Retina (tissue), 1 donor: ENCODE measurements at places on chromosomes 11 and 22.
A peak's percentile ranks its signal among the peaks of the same experiment; 100 is the strongest.

GRCh38 chr11:47980907-47981621, 705 bp downstream of the PTPRJ start:
- peak; percentile 79 for DNase-seq

- no peak for DNase-seq
Observed at GRCh38 chr22:49764127-49764581, 63.5 kb downstream of the BRD1 start.

DNA sequence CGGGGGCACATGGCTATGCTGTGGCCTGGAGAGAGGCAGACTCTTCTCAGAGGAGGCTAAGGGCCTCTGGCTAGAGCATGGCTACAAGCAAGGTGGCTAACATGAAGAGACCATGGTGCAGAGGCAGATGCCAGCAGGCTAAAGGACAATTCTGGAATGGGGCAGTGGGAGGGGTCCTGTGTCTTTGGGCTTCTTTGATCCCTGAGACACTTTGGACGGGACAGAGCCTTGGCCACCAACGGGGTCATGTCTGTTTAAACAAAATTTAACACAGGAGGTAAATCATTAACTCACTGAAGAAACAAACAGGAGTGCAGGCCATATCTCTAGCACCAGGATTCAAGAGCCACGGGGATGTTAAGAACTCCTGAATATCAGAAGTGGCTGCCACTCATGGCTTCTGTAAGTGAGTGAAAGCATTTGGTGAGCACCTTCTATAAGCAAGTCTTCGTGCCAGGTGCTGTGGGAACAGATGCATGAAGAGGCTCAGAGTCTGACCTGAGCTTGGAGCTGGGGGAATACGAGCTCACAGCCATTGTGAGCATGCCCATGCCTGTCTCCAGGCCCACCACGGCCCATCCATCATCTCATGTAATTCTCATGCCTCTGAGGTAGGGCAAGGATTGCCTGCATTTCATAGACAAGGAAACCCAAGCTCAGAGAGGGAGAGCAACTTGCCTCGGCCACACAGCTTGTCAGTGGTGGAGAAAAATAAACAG, 18.3 kb upstream of the ZNRF3 start:
- DNase-seq = no peak

DNA sequence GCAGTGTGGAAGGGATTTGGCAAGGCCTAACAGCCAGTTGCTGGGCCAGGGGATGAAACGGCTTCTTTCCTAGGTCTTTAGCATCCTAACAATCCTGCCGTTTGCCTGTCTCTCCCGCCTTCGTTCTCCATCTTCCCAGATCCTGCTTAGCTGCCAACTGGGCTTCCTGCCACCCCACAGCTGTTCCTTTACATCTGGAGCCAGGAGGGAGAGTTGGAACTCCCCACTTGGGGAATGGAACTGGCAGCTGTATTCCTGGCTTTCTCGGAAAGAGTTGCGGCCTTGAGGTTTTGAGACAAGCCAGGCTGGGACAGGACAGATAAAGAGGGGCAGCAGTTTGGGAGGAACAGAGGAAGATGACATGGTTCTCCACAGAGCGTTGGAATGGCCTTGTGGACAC, 59.6 kb downstream of the ST3GAL4 start:
- no peak for DNase-seq

- no peak for DNase-seq
Observed at GRCh38 chr11:75526192-75526541, 426 bp upstream of the GDPD5 start.

DNA sequence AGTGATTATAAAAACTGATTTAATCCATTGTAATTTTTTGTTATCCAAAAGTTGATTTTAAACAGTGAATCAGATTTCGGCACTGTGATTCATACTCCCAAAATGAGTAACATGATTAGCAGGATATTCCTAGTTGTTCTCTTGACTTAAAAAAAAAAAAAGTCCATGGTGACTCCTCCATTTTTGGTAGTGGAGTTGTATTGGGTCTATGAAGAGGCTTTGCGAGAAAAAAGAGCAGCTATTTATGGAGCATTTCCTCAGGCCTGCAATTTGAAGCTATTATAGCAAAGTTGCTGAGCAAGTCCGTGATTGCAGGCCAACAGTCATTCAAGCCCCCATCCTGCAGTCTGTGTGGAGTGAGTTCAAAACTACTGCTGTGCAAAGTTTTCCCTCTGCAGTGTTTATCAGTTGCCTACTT, 28.8 kb downstream of the YAP1 start:
- DNase-seq = no peak

GRCh38 chr11:92793189-92793588, 176.3 kb upstream of the MTNR1B start:
- no peak for DNase-seq

- DNase-seq = no peak
Observed at GRCh38 chr22:44885806-44886360, 123.9 kb downstream of the PHF21B start.

DNA sequence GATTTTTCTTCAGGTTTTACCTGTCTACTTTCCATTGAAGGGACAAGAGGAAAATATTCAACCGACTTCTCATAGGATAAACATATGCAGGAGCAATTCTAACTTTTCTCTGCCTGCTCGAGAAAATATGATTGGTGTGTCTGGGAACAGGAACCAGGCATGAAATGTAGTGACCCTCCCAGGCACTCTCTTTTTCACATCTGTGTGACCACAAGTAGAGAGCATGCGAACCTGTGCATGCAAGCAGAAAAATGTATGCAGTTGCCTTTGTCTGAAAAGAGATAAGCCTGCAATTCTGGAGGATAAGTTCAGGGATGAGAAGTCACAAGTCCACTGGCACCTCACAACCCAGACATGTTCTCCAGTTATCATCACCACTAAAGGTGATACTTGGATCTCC, 583.5 kb upstream of the FAT3 start:
- no peak for DNase-seq

GRCh38 chr11:125886997-125887372, 483 bp upstream of the HYLS1 start:
- no peak for DNase-seq

DNA sequence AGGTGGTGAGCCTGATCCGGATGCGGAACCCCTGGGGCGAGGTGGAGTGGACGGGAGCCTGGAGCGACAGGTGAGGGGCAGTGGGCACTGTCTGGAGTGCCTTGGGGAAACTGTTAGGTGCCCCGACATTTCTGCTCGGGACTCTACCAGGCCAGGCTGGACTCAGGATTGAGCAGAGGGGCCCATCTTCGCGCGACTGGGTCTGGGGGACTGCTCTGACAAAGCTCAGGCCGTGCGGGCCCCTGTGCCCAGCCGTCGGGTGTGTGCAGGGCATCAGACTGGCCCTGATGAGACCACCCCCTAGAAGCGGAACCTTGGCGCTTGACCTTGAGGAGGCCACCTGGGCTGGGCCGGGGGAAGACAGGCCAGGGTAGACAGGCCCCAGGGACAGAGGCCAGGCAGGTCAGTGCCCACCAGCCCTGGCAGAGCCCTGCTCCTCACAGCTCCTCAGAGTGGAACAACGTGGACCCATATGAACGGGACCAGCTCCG, 6.3 kb downstream of the CAPN1 start:
- no peak for DNase-seq

DNA sequence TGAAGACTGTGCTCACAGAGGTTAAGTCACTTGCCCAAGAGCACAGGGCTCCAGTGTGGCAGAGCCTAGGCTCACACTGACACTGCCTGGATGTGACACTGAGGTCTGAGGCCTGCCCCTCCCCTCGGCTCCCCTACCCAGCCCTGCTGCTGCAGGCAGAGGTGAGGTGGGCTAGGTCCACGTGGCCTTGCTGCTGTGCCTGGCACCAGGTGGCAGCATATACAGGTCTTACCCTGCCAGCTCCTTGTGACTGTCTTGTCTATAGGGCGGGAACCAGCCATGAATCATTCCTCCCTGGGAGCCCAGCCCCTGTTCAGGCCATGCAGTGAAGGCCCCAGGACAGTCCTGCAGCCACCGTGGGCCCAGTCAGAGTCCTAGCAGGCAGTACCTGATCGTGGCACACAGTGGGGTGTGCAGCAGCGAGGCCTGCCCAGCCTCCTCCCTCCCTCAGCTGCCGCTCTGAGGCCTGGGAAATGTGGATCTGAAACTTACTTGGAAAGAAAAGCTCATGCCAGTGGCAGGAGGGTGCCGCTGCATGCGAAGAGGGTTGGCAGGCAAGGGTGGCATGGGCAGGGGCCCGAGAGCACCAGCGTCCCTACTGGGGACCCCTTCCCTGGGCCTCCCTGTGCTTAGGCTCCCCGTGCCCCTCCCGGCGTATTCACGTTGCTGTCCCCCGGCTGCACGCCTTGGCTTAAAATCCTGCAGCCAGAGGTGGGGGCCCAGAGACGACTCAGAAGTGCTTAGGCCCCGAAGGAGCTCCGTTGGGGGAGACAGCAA, 1.2 kb upstream of the CERK start:
- DNase-seq = no peak

- peak; percentile 91 for DNase-seq
Observed at GRCh38 chr11:6473451-6474412, at the start of gene TRIM3. Gene TRIM3, minus strand, starts transcription at chr11:6473941. Its CDS starts 8,246 bp downstream, at chr11:6465695.

DNA sequence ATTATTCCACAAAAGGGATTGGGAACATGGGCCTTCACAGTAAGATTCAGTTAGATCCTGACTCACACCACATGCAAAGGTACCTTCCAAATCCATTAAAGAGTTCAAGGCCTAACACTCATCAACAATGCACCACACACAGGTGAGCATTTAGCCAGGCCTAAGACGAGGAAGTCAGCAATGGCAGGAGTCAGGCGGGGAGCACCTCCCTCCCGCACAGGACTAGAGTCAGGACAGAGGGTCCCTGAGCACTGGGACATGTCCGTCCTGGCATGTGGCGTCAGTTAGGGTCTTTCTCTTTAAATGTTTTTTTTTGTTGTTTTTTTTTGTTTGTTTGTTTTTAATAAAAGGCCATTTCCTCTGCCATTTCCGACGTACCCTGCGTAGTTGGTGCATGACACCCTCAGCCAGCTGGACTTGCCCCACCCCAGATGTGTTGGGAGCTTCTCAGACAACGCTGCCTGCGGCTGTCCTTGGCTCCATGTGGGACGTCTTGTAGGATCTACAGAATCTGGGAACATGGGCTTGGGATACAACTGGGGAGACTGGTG, 1458.6 kb downstream of the BRD1 start:
- no peak for DNase-seq

DNA sequence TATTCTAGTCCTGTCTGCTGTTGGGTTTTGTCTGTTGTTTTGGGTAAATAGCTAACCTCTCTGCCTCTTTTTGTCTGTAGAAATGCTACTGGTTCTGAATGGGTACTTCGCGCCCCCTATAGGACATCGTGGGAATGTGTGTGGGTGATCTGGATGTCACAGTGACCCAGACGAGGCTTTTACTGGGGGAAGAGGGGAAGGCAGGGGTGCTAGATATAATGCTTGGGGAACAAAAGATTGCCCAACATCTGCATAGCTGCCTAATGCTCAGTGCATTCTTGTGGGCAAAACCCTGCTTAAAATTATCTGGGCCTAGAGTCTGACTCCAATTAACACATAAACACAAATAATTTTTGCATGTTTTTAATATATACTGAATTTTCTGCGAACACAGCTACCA, 57.7 kb downstream of the BMAL1 start:
- DNase-seq = peak; percentile 68

DNA sequence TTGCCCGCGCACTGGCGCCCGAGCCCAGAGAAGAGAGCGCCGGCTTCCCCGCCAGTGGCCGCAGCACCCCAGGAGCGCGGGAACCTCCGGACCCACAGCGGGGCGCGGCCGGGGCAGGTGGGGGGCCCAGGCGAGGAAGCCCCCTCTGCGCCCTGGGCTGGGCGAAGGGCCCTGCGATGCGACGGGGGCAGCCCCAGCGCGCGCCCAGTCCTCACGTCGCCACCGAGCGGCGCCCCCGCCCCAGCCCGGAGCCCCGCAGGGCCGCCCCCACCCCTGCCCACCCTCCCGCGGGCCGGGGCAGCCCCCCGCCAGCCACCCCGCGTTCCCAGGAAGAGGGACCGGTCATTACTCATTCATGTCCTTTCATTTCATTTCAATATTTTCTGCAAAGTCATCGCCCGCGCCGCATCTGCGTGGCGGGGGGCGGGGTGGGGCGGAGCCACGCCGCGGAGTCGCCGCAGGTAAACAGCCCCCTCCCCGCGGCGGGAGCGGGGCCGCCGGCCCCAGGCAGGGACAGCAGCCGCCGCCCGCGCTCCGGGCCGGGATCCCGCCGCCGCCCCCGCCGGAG, 673 bp upstream of the PANX2 start:
- DNase-seq = no peak

DNA sequence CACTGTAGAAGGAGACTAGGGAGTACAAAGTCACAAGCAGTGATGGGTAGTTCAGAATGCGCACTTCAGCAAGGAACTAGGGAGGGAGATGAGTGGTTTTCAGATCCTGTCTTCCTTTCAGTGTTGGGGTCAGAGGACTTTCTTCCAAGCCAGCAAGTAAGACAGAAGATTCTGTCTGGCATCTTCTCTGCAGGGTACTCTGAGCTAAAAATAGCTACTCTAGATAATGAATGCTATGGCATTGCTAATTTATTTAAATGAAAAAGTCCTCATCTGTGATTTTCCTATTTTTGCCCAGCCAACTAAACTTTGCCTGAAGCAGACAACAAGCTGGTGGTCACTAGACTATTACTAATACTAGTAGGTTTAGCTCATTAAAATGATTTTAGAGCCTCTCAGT, 18.3 kb upstream of the ARL14EP start:
- DNase-seq = no peak

DNA sequence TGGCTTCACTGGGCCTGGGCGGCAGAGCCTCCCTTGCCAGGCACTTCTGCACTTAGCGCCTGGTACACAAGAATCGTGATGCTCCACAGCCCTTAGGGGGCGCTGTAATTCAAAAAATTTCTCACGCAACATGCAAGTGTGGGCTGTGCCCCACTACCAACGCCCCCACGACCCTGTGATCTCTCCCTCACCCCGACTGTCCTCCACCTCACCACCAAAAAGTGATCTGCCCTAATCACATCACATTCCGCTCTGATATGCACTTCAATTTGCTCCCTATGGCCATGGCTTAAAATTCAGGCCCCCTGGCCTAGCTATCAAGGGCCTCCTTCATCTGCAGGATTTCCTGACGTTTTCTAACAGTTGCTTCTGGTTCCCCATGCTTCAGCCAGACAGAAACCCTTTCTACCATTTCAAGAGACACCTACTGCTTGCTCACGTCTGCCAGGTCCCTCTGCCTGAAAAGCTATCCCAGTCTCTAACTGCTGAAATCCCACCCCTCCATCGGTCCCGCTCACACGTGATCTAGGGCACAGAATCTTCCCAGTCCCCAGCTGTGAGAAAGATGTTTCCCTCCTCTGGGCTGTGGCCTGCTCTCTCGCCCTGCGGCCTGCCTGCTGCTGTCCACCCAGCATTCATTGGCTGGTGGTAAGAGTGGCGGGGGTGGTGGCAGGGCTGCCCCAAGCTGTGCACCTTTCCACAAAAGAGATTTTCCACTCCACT, 27.9 kb upstream of the LRRC32 start:
- no peak for DNase-seq
